ENCODE measurements at places on chromosomes 1 and 21.

- no peak for DNase-seq
These were observed 17.6 kb upstream of the ALX3 start for GRCh38 chr1:110087812-110088738.

DNA sequence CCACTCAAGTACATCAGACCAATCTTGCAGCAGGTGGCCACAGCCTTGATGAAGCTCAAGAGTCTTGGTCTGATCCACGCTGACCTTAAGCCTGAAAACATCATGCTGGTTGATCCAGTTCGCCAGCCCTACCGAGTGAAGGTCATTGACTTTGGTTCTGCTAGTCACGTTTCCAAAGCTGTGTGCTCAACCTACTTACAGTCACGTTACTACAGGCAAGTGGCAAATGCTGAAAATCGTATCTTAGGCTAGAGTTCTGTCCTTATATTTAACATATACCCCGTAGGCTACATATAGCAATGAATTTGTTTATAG lies 12.1 kb downstream of the HIPK1 start:
- DNase-seq: no peak

DNA sequence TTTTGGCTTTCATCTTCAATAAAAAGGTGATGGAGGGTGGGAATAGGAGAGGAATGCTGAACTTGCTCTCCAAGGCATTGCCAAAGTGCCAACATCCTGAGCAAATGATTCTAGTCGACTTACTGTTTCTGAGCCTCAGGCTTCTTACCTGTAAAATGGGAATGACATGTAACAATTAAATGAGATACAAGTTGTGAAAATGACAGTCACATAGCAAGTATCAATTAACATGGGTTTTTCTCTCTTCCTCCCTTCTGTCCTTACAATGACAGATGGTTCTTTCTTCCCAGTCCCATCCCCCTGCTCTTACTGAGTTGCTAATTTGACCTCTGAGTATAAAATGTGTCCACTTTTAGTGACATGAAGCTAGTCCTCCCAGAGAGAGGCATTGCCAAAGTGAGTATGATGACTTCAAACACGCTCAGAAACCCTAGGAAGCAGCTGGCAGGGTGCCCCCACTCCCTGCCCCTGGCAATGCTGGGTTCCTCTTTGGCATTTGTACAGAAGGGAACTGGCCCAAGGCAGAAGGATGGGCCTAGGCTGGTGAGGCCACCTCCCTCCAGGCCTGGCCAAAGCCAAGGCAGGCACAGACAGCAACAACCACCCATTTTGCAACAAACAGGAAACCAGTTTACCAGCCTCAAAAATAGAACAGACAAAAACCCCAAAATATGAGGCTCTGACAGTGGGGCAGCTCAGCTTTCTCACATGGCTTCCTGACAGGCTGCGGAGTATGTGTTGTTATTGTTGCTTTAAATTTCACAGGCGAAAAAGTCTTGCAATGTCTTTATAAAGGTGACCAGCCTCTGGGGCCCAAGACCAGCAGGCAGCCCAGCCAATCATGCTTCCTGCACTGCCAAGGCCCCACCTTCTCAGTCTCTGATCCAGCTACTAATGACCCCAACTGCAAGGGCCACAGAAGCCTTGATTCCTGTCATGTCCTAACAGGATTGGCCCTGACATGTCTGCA lies 115.9 kb downstream of the HIVEP3 start:
- DNase-seq: peak; percentile 16

DNA sequence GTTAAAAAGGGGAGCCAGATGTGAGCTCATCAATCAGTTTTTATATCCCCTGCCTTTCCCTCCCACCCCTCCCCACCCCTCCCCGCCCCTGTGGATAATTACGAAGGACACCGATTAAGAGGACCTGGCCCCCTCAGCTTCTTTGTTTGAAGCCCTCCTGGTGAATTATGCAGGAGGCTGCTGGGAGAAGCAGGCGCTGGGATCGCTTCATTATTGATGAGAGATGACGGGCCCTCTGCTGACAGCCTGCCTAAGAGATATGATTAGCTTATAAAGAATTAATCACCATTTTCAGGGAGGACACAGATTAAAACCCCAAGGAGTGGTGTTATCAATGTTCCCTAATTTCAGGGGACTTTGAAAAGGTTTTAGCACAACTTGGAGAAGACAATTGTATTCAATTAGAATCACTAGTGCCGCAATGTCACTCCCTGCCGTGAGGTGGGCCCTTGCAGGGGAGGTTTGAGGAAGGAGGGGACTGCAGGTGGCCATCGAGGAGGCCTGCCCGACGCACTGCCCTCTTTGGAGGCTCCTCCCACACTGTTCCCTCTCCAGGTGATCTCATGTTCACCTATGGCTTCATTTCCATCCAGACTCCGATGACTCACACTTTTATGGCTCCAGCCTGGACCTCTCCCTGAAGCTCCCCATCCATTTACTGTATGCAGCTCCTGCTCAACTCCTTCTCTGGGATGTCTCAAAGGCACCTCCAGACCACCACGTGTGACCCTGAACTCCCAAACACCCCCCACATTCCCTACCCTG lies 67.0 kb upstream of the KLHDC7A start:
- no peak for DNase-seq

- DNase-seq: no peak
These were observed 34.1 kb upstream of the GPR153 start for GRCh38 chr1:6294890-6295556.

GRCh38 chr1:31977385-31978131 lies 36.1 kb upstream of the KHDRBS1 start:
- no peak for DNase-seq

- DNase-seq: no peak
These were observed 21.6 kb upstream of the MAGOH start for GRCh38 chr1:53259932-53260331.

DNA sequence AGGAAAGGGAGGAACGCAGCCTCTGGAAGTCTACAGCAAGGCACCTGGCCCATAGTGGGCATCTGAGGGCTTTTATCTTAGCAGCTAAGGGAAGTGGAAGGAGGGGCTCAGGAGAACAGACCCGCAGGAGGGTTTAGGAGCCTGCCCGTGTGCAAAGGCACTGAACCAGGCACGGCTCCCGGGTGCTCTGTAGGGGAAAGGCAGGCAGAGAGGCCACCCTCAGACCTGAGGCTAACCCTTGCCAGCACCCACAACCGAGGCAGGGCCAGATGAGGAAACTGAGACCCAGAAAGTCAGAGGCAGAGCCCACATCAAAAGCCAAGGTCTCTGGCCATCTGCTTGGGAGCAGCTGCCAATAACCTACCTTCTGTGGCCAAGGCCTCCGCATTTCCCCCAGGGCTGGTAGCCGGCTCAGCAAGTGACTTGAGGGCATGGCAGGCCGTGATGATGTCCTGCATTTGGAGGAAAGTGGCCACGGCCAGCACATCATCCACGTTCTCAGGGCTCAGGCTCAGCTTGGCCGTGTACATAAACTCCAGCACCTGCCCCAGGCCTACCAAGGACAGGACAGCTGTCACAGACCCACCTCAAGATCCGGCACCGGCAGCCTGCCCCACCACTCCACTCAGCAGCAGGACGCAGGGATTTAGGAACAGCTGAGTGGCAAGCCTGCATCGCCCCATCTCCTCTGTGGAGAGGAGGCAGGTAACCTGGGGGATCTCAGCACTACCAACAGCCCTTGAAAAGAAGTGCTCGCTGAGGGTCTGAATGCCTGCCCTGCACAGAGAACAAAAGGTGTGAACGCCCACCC lies 29.1 kb downstream of the ZBTB17 start:
- DNase-seq: no peak

DNA sequence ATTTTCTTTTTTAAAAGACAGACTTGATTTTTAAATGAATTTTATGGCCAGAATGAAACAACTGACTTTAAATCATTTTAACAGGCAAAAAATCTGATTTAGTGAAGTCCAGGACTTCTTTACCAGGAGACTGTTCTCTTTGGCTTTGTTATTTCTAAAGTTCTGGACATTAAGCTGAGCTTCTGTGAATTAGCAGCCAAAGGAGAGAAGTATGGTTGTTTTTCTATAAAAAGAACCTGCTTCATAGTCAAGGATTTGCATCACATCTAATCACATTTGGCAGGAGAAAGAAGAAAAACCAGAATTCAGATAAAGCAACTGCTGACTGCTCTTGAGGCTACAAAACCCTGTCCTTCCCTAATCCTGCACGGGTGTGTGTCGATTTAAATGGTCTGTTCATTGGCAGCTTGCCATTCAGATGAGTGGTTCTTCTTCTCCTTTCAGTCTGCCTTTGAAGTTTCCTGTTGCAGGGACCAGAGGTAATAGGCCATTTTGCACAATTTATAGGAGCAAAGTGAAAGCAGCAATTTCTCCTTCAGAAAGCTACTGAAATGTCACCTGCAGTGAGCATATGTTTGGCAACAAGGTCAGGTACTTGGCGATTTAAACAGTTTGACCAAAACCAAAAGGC lies 215.4 kb downstream of the OLFM3 start:
- DNase-seq: no peak

DNA sequence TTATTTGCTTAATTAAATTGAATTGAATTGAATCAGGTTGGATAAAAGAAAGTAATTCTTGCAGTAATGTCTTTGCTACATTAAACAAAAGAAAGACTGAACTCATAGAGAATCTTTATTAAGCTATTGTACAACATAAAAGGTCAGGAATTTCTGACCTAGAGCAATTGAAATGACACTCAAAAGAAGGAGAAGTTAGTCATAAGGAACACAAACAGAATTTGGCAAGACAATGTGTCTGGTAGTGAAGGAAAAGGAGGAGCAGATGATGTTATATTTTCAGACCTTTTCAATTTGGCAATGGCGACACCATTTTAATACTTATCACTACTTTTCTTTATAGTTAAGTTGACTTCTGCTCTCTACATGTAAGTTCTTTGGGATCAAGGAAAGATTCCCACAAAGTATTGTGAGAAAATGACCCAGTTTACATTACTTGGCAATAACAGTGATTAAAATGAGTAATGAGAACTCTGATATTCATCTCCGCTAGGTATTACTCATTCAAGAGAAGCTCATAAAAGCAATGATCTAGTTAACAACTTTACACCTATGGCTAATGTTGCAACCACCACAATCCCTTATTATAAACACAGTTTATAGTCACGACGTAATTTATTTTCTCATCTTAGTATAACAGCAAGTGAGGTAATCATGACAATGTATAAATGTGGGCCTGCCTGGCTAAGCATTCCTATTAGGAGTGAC lies 14.7 kb upstream of the KRTAP21-1 start:
- DNase-seq: no peak

DNA sequence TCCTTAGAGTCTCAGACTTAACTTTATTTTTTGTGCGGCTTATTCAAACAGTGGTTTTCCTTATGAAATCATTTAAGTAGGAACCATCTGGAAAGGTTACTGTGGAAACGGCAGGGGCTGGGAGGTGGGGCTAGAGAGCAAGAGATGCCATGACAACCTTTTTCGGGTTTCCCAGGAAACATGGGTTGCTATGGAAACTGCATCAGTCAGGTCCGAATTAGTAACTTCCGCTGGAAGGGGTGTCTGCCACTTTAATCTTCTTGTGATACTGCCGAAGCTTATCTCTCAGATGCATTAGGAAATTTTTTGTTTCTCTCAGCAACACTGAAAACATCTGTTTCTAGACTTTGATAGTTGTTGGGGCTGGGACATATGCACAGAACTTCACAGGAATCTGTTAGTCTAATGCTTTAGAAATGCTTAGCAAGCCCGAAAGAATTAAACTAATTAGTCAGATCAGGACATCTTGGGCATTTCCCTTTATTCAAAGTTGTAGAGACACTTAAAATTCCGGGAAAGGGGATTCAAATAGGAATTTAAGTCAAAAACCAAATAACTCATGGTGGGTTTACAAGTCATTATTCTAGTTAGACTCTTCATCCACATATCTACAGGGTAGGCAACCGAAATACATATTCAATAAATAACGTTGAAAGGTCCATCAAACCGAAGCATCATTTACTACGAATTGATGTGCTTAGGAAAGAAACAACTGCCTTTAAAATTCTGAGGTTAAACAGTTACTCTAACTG lies 2.6 kb downstream of the KCNA3 start:
- DNase-seq: no peak

GRCh38 chr1:66402194-66402593 lies 131.8 kb upstream of the SGIP1 start:
- no peak for DNase-seq

- DNase-seq: no peak
These were observed 60.4 kb upstream of the GJA5 start for GRCh38 chr1:147820761-147821297.

GRCh38 chr1:202756391-202756790 lies 46.1 kb upstream of the SYT2 start:
- no peak for DNase-seq

- no peak for DNase-seq
These were observed 1.6 kb upstream of the TAF12 start for GRCh38 chr1:28644494-28644893.

- no peak for DNase-seq
These were observed 32.2 kb downstream of the WDR4 start for GRCh38 chr21:42847051-42847707.

DNA sequence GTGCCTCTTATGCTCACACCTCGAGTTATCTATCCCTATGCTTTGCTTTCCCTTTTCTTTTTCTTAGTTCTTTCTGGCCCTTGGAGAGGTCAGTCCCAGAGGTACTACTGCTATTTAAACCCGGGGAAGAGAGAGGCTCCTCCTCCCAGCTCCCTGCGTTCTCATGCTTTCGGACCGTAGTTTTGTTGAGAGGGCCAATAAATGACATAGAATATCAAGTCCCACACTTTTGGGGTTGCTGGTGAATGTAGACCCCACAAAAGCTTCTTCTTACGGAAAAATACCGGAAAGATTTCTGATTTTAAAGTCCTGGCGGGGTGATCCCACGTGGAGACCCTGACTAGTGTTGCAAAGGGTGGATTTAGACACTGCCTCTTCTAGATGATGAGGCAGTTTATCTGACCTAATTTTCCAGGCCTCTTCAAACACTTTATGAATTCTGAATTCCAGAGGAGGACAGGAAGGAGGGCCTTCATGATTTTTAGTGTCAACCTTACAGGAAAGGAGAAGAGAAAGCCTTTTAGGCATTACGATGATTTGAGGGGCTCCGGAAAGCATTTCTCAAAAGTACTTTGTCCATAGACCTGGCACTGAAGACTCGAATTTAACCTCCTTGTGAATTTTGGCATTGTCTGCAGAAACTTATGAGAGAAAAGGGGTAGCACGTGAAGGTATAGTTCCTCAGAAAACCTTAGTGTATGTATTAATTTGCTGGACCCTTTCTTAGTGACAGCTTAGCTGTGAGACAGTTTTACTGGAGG lies 694 bp downstream of the TMEM167B start:
- DNase-seq: no peak

- no peak for DNase-seq
These were observed 180.7 kb downstream of the HIVEP3 start for GRCh38 chr1:41738006-41738405.

GRCh38 chr1:119101563-119101962 lies 38.9 kb downstream of the WARS2 start:
- no peak for DNase-seq
